Hematopoietic multipotent progenitor cell treated with erythropoietin and hydrocortisone succinate and interleukin-3 and kit ligand, for 17 days (in vitro differentiated cells): ENCODE measurements at places on chromosomes 5 and 9.
A peak's percentile ranks its signal among the peaks of the same experiment; 100 is the strongest.

- no peak for DNase-seq
These were observed at the start of gene STK32A for GRCh38 chr5:147234825-147235635. Gene STK32A (plus strand): TSS chr5:147235026. CDS start chr5:147239635, 4,609 bp downstream.

DNA sequence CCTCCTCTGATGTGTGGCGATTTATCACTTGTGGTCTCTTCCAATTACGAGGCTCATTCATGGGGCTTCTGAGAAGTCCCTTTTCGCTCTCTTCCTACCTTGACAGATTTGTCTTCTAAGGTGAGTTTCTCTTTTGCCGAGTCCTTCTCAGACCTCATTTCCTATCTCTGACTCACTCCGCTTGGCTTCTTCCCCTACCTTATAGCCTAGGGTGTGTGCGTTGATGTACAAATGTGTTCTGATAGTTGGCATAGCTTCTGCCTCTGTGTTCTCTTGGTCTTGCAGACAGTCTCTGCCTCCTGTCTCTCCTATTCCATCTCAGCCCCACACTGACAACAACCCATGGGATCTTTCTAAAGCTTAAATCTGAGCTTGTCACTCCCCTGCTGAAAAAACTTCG, 56.9 kb upstream of the SHB start:
- DNase-seq = no peak

DNA sequence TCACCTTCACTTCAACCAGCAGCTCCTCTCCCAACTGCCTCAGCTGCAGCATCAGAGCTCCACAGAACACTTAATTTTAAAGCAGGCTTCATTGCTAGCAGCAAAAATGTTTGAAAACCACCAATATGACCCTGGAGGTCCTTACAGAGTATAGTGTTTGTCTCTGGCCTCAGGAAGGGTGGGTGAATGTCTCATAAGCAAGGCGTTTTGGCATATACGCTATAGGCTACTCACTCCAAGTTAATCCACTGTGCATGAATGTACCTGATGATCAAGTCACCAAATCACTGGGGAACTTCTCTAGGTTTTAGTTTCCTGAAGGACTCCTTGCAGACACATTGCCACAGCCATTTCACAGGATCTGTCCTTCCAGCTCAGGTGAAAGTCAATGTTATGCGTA, 125.3 kb downstream of the GABBR2 start:
- no peak for DNase-seq

DNA sequence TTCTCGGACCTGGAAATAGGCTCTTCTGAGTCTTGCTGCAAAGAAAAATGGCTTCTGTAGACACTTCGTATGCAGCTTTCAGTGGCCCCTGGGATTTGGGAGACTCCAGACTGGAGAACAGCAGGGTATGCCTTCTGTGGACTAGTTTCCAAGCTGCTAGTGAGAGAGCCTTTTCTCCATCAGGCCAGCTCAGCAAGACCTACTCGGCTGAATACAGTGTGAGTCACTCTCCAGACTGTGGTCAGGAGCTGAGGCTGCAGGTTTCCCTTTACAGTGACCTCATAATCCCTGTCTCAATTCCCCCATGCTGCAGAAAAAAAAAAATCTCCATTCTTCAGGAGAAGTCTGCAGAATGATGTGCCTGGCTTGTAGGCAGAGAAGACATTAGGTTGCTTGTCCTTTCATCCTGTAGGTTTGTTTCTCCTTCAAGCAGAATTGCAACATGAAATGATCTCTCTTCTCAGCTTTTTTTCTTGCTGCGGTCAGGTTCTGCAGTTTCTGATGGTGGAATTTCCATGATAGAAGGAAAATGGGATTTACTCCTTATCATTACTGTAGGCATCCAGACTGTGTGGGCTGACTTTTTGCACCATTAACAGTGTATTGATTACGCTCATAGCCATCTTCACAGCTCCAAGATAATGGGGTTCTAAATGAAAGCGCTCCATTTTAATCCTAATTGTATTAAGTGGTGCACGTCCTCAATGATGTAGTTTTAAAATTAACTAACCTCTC, 78.3 kb upstream of the TNFSF8 start:
- no peak for DNase-seq

GRCh38 chr5:119158144-119158543, 87.3 kb downstream of the DMXL1 start:
- DNase-seq = no peak

DNA sequence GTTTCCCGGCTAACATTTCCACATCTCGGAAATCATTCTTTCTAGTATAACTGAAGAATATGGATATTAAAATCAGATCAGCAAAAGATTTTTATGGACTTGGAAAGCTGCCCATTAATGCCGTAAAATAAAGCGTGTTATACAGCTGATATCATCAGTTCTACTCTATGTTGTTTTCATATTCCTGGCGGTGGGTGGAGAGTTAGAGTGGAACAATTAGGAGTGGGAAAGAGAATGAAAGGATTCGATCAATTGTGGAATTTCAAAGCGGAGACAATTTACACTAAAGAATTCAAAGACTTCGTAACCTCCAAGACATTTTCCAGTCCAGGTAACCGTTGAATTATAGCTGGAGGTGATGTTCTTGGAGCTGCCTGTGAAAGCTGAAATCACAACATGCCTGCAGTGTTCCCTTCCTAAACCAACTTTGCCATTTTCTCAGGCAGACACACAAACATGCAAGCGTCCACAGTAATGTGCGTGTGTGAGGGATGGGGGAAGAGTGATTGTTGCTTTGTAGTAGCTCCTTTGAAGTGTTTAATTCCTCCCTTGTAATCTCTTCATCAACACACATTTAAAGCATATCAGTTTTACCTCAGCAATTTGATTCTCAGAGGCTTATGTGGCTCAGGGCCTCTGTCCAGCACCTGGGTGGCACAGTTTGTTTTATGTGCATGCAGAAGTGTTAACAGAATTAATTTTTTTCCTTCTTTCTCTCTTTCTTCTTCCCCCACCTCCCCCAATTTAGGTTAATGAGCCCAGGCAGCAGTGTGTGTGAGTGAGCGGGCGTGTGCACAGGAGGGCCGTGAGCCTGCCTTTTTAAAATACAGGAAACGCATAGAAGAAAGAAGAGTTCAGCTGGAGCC, 544.1 kb downstream of the RAB3C start:
- no peak for DNase-seq

GRCh38 chr5:116773926-116774325, 199.3 kb upstream of the SEMA6A start:
- no peak for DNase-seq

DNA sequence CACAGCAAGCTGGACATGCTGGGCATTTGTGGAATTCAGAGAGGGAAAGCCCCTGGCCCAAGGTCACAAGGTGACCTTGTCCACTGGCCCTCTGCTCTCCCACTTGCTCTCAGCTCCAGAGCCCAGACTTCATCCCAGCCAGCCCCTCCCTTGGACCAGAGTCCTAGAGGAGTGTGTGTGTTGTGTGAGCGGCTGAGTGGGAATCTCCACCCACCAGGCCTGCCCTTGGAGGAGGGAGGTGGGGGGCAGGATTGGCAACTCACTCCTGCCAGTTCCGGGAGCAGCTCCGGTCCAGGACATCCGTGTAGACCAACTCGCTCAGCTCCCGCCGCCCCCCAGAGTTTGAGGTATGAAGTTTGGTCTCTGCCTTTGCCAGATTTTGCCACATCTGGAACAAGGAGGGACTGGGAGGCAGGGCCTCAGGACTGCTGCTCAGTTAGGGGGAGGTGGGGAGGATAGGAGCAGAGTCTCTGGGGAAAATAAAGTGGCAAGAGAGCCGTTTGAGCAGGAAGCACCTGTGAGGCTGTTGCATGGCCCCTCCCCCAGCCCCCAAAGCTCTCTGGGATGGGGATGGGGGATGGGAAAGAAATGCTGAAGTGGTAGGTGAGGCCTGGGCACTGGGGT, 1.4 kb downstream of the MZB1 start:
- no peak for DNase-seq

DNA sequence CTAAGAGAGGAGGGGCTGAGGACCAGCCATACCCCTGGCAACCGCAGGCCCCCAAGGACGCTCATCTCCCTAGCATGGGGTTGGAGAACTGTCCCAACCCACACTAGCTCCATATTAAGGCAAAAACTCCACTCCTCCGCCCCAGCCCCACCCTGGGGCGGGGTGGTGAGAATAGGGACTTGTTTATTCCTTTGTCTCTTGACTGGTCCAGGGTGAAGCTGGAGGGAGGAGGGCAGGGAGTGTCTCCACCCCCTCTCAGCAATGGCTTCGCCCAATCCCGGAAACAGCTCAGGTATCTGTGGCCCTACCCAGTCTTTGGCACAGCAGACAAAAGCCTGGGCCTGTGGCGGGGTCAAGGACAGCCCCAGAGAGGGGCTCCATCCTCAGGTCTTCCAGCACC, 16.9 kb downstream of the PRRX2 start:
- no peak for DNase-seq

- DNase-seq = no peak
These were observed 27.5 kb downstream of the FSD1L start for GRCh38 chr9:105475302-105475701.

- no peak for DNase-seq
These were observed 30.6 kb downstream of the CRHBP start for GRCh38 chr5:76983468-76983867.

GRCh38 chr5:177372034-177372896, 12.0 kb upstream of the SLC34A1 start:
- no peak for DNase-seq

GRCh38 chr5:134458234-134459009, 46.7 kb upstream of the CDKN2AIPNL start:
- no peak for DNase-seq

DNA sequence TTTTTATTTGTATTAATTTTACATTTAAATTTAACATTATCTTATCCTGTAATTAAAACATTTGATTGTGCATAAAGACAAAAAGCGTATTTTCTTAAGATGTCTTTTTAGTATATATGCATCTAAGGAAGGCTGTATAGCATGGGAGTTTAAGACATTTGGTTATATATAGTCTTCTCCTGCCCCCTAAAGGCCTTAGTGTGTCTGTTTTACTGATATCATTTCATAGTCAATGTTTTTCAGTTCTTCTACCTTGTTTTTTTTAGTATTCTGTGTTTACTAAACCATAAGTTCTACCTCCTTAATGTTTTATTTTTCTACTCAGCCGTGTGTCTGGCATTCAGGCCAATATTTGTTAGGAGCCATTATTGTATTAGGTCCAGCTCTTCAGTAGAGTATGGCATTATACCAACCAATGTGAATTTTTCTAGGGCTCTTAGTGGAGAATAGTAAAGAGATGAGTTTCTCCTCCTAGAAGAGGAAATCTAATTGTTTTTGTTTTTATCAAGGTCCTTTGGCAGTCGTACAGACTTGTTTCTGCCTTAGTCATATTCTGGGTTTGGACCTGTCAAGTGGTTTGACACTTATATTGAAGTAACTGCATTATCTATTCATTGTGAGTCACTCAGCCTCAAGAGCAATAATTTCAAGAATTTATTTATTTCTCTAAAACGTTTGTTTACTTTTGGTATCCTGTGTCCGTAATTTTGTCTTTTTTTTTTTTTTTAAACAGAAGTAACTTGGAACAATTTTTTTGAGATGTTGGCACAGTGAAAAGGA, 74.8 kb downstream of the SLF1 start:
- peak; percentile 67 for DNase-seq

DNA sequence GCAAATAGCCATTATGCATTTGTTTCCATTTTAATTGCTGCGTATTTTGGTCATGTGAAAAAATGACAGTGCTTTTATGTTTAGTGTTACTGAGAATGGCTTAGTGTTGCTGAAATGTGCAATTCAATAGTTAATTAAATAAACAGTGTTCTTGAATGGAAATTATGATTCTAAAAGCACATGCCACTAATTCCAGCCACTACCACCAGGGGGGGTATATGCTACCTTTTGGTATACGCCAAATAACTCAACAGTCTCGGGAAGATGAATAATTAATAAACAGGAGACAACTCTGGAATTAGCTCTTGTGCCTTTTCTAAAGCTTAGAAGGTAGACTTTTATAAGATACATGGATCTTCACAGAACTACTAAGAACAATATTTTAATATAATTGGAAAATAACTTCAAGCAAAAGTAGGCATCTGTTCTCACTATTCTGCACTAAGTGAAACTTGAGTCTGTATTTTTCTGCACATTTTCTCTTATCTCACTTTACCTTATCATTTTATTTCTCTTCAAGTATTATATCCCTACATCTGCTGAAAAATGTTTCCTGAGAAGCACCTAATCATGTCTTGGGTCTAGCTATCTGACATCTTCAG, 83.5 kb upstream of the MINAR2 start:
- peak; percentile 14 for DNase-seq

GRCh38 chr5:128844354-128844923, 120.8 kb upstream of the SLC27A6 start:
- no peak for DNase-seq

- peak; percentile 77 for DNase-seq
These were observed 47.3 kb upstream of the SLC30A5 start for GRCh38 chr5:69046375-69046957.

GRCh38 chr5:172509405-172509781, 55.1 kb upstream of the SH3PXD2B start:
- DNase-seq = no peak

- DNase-seq = no peak
These were observed 25.4 kb downstream of the NREP start for GRCh38 chr5:111731638-111732037.

- no peak for DNase-seq
These were observed 3.2 kb upstream of the TLE4 start for GRCh38 chr9:79568337-79569101.

DNA sequence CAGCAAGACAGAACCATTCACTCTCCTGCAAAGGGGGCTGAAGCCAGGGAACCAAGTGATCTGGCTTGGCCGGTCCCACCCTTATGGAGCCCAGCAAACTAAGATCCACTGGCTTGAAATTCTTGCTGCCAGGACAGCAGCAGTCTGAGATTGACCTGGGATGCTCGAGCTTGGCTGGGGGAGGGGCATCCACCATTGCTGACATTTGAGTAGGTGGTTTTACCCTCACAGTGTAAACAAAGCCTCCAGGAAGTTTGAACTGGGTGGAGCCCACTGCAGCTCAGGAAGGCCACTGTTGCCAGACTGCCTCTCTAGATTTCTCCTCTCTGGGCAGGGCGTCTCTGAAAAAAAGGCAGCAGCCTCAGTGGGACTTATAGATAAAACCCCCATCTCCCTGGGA, 60.5 kb downstream of the TNFSF8 start:
- no peak for DNase-seq

GRCh38 chr9:98445576-98445975, 190.1 kb upstream of the TBC1D2 start:
- no peak for DNase-seq

- no peak for DNase-seq
These were observed 53.8 kb downstream of the RAD23B start for GRCh38 chr9:107336718-107337360.

- DNase-seq = no peak
These were observed at the start of gene FGD3 for GRCh38 chr9:92947268-92948037. Gene FGD3 (plus strand): TSS chr9:92947523. CDS start chr9:92976257, 28,734 bp downstream.

DNA sequence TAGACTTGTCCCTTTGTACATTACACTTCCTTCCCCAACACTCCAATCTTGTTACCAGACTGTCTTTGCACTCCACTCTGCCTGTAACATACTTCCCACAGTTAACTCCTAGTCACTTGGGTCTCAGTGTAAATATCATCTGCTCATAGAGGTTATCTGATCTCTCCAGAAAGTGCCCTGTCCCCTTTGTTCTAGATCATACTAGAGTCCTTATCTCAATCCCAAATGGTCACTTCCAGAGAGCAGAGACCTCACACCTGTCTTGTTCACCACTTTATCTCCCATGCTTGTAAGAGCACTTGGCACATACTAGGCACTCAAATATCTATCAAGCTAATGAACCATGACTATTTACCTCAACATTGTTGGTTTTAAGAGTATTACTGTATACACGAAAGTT, 30.4 kb downstream of the SETX start:
- DNase-seq = no peak

- DNase-seq = no peak
These were observed 28.1 kb downstream of the NIPBL start for GRCh38 chr5:36904677-36905076.

GRCh38 chr5:159780246-159780645, 136.0 kb upstream of the ADRA1B start:
- no peak for DNase-seq
